Muscle of leg (tissue), 16 donors: ENCODE measurements at places on chromosomes 5 and 9.

- DNase-seq = no peak
These were observed 199.2 kb upstream of the KLF4 start for GRCh38 chr9:107688728-107689127.

- DNase-seq = no peak
These were observed 15.0 kb downstream of the ACSL6 start for GRCh38 chr5:131996210-131997025.

DNA sequence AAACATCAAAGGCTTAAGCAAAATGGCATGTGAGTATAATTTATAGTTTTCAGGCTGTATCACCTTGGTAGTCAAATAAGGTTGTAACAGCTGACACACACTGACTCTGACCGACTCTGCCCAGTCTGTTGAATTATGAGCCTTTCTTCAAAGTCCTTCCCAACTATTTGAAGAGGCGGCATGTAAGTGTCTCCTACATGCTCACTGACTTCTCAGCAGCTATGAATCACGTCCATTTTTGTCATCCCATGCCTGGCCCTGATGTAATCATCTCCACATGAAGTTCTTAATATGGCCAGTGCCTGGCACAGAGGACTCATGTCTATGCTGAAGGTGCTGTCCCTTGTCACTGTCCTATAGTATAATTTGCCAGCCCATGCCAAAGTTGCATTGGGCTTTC is 5.1 kb upstream of the PTBP3 start:
- DNase-seq = no peak

- DNase-seq = no peak
These were observed 375.3 kb upstream of the PRR16 start for GRCh38 chr5:120088836-120089235.

DNA sequence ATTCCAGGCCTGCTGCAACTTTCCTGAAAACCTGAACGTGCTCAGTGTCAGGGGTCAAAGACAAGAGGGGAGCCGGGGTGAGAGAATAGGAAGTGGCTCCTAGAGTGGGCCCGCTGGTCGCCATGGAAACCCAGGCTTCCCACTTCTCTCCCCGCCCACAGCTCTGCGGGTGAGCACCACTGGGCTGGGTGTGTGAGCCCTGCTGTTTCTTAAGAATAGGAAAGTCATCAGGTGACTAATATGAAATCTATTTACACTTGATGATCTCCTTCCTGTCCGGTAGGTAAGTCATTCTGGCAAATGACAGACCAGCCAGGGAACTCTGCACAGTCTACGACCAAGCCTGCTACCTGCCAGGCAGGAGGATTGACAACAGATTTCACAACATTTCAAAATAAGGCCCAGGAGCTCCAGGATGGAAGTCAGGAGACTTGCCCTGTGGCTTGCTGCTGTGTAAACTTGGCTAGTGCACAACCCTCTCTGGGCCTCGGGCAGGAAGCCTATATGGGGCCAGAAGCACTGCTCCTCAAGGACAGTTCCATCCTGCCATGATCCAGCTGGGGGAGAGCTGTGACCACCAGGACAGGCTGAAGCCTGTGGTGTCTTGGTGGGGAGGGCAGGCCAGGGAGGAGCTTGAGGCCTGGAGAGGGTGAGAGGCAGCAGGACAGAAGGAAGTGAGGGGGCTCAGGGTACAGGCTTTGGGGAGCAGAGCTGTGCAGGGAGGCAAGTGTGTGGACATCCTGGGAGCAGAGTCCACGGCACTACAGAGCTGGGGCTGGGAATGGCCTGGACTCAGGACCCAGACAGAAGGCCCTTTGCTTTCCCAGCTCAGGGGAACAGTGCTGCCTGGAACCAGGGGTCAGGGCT is 60.6 kb downstream of the SHB start:
- no peak for DNase-seq

GRCh38 chr5:74094096-74094781 is 468.2 kb downstream of the ARHGEF28 start:
- DNase-seq = peak; percentile 49

DNA sequence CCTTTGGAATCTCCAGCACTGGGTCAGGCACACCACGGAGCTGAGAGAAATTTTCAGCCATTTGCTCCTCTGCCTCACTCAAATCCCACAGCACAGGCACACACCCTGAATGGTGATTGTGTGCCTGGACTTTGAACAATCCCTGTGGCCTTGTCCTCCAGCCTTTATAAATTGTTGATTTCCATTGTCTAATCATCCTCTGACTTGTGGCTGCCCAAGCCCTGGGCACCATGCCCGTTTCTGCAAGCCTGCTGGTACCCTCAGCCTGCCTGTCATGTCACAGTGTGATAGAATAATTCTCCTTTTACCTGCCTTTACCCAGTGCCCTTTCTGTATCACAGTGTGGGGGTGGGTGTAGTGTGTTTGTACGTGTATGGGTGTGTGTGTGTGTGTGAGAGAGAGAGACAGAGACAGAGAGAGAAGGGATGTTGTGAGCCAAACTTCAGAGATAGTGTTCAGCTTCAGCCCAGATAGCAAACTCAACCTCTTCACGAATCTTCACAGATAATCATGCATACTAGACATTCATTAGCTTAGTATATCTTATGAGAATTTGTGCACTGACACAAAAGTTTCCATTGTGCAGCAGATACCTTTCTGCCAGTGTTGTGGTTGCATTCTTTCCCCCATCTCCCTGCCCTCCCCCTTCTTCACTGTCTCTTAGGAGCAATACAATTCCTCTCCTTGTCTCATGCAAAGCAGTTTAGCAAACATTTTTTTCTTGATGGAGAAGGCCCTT is 27.8 kb upstream of the SLC44A1 start:
- no peak for DNase-seq
